DMS 273 treated with DMSO at 0.1 percent for 48 hours (cell line): ENCODE measurements at places on chromosomes 12 and 14.
A peak's percentile ranks its signal among the peaks of the same experiment; 100 is the strongest.

GRCh38 chr12:3231399-3231876, 154.3 kb downstream of the TSPAN9 start:
- DNase-seq, result peak; percentile 65

- DNase-seq, result no peak
These were observed 3.7 kb upstream of the IGF1 start for GRCh38 chr12:102484017-102484416.

GRCh38 chr14:38762845-38763244, 340.2 kb downstream of the SEC23A start:
- no peak for DNase-seq

- no peak for DNase-seq
These were observed 17.1 kb downstream of the GMFB start for GRCh38 chr14:54471641-54472040.

DNA sequence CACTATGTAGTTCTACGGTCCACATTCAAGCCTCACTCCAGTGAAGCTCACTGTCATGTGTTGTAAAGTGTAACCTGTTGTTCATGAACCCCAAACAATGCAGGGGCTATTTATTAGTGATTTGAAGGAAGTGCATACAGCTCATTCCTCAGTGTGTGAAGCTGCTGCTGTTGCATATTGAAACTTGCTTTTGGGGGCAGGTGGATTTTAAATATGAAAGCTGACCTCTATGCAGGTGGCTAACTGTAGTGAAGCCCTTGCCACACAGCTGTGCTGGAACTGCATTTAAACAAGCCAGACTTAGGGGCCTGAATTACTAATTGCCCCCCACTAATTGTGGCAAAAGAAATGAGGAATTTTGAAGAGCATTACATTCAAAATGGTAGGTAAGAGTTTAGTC, 226.3 kb downstream of the ATP23 start:
- DNase-seq, result no peak
